ENCODE measurements at places on chromosomes 2 and 18.

GRCh38 chr2:18262601-18263000 lies 297.9 kb downstream of the RDH14 start:
- peak; percentile 61 for DNase-seq

- DNase-seq, result peak; percentile 89
These were observed at the start of gene PTPN18 for GRCh38 chr2:130355578-130356431. Gene PTPN18, plus strand, starts transcription at chr2:130356056. Its CDS starts 52 bp downstream, at chr2:130356108.

- no peak for DNase-seq
These were observed 239.1 kb downstream of the CPS1 start for GRCh38 chr2:210795506-210795905.

DNA sequence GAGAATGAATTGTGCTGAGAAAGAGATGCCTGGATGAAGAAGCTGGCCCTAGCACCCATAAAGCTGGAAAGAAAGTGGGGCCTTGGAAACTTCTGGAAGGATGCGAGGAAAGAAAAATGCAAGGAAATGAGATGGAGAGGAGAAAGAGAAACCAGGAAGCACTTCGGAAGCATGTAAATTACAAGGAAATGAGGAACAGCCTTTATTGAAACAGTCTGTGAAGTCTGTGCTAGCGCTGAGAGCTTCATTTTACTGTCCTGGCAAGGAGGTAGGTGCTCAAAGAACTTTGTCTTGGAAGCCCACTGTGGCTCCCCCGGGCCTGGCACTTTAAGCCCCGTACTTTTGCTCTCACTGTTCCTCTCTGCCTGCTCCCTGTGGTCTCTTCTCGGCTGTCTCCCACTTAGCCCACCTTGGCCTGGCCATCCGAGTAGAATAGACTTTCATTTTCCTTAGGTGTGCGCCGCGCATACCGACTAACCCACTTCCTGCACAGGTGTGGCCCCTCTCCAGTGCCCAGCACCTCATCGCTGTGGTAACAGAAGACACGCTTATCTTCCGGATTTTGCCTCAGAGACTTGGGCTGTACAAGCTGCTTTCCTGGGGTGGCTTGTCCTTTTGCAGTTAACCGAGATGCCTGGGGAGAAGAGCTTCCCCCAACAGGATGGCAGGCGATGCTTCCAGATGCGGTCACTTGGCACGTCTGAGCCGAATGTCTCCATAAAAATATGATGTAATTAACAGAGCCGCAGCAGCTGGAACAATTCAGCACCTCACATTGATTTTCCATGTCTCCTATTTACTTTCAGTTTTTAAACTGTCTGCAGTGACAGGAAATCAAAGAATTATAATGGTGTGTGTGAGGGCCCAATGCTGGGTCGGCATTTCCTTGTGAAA lies 199.6 kb downstream of the HRH4 start:
- DNase-seq, result no peak

DNA sequence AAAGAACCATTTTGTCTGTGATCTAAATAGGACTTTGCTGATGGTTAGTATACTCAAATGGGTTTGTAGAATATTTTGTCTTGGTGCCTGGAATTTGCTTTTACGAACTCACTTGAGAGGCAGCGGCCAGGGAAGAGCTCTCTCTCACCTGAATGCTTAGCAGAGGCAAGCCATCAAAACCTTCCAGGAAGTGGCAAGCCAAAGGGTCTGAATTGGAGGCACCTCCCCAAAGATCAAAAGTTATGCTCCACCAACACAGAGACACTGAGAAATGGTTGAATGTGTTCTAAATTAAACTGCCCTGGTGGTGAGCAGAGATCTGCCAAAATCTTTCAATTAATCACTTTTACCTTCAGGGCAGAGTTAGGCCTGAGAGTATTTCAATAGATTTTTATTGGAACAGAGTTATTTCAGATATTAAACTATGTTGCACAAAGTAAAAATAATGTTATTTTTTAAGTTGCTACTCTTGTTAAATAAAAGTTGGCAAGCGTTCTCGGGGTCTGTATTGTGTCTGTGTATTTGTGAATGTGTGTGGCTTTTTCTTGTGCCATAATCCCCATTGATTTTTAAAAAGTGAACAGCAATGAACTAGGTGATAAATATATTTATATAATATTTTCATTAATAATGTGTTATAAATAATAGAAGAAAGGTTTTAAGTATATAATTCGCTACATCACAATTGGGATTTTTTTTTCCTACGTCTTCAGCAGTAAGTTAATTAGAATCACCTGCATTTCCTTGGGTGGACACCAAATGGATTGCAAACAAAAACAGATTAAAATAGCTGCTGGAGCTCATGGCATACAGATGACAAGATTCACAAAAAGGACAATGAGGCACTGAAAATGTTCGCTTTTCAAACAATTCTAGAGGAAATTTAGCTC lies 416.1 kb downstream of the ARHGAP15 start:
- no peak for DNase-seq

DNA sequence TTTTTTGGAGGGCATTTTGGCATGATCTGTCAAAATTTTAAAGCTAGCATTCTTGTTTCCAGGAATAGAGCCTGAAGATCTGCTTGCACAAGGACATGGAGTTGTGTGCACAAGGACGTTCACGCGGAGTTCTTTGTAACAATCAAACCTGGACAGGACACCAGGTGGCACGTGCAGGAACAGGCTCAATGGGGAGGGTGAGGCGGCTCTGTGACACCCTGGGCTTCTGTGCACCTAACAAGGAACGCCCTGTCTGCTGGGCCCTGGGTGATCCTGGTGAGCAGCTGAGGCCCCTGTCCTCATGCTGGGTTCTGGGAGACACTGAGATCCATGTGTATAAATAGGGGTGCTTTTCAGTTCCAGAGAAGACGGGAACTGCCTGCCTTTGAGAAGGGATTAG lies 93.1 kb upstream of the PXDN start:
- DNase-seq, result no peak

GRCh38 chr18:59690996-59691395 lies 6.2 kb downstream of the CCBE1 start:
- DNase-seq, result peak; percentile 94

- no peak for DNase-seq
These were observed 11.9 kb downstream of the TYW5 start for GRCh38 chr2:199943373-199943772.

DNA sequence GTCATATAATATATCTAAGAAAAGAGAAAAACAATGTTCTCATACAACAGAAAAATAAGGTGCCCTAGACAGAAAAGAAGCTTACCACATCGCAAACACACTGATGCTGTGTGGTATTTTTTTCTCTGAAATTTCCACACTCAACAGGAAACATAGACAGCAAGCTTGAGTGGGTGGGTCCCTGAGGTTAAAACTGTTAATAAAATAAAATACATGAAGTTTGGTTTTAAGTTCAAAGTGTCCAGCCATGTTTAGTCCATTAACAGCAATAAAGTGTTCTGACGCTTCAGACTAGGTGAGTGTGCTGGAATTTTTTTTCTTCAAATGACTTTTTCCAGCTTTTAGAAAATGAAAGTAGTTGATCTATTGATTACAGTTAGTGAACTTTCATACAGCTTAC lies 83.3 kb upstream of the EPB41L5 start:
- DNase-seq, result no peak

DNA sequence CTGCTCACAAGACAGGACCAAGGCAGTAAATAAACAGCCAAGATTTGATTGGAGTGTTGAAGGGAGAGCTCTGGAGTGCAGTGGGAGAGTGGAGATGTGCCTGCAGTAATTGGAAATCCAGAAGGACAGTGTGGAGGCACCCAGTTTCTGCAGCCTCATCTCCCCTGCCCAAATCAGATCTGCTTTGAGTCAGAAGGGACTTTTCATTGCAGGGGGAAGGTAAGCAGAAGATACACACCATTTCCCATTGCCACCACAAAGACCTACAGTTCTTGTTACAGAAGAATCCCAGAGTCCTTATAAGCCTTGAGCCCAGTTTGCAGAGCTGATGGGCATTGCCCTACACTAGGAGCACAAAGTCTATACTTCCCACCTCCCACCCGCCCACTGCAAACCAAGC lies 27.2 kb upstream of the GCFC2 start:
- no peak for DNase-seq

GRCh38 chr2:223470602-223471001 lies 131.6 kb downstream of the SCG2 start:
- DNase-seq, result no peak

- no peak for DNase-seq
These were observed 230.6 kb upstream of the ID2 start for GRCh38 chr2:8451273-8451672.

GRCh38 chr18:3604498-3605408 lies 154.8 kb downstream of the TGIF1 start:
- peak; percentile 95 for DNase-seq

GRCh38 chr2:73952499-73953446 lies 26.1 kb downstream of the DGUOK start:
- DNase-seq, result peak; percentile 79

DNA sequence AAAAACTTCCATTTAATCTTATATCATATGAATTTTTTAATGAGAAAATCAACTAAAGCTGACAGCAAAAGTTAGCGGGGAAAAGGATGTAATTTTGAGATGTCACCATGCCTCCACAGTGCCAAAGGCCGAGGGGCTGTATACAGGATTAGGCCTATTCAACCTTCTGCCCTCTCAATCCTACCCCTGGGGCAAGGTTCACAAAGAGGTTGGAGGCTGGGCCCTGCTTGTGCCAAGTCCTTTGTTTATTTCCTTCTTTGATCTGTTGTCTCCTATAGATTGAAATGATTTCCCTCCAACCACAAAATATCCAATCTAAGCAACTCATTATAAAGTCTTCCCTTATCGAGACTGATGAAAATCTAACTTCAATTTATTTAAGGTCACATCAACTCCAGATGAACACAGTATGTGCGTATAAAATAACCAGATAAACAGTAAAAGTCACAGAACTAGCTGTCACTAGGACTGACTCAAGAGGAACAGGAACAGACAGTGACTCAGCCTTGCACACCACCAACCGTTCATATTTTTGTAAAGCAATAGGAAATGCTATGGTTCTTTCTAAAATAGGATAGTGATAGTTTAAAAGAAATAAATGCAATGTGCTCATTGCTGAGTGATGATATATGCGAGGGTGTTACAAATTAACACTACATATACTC lies 95.8 kb downstream of the SLC25A12 start:
- peak; percentile 75 for DNase-seq

- DNase-seq, result peak; percentile 79
These were observed 92.9 kb downstream of the COL5A2 start for GRCh38 chr2:189086710-189087109.

DNA sequence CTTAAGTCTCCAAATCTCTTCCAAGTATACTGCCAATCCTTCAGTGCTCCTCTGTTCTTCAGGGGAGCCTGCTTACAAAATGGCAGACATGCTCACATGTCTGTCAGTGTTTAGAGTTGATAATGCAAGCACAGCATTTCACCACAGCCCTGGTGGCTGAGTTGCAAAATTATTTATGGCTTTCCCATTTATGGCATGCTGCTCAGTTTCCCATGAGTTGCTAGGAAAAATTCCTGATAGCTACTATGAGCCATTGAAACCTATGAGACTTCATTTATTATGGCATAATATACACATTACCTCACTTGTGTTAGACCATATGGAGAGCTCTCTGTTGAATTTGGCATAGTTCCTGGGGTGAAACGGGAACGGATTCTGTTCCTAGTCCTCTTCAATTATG lies 448.7 kb upstream of the TCF4 start:
- DNase-seq, result no peak

- no peak for DNase-seq
These were observed 1099.4 kb upstream of the PIK3C3 start for GRCh38 chr18:40855661-40856060.

DNA sequence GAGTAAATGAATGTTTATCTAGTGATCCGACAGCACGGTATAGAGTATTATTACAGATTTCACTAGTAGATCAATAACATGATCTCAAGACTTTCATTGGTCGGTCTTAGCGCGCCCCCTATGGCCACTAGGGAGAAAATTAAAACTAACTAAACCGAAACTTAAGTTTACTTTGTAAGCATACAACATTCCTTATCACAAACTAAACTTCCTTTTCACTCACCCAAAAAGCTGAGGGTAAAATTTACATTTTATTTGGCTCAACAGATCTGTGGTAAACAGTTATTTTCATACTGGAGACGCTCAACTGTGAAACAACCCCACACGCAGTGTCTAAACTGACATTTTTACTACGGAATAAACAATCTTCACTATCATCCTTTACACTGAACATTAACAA lies 215.6 kb upstream of the MAP2 start:
- DNase-seq, result peak; percentile 2

Data from iris pigment epithelial cell (primary cell).